ENCODE measurements at places on chromosomes 4 and X. TPM values are rescaled to one million over a fixed set of nuclear protein-coding genes. Genes with fewer than 3 reads are reported as not detected.

TRIML2 gene
- total RNA-seq, result not detected

IBSP gene
- total RNA-seq, result not detected

HTRA3 gene
- total RNA-seq, result 7.1 TPM

CT45A6 gene
- not detected for total RNA-seq

HPRT1 gene
- 16.4 TPM for total RNA-seq

CLOCK gene
- 28.3 TPM for total RNA-seq

CT55 gene
- total RNA-seq, result not detected

DNA sequence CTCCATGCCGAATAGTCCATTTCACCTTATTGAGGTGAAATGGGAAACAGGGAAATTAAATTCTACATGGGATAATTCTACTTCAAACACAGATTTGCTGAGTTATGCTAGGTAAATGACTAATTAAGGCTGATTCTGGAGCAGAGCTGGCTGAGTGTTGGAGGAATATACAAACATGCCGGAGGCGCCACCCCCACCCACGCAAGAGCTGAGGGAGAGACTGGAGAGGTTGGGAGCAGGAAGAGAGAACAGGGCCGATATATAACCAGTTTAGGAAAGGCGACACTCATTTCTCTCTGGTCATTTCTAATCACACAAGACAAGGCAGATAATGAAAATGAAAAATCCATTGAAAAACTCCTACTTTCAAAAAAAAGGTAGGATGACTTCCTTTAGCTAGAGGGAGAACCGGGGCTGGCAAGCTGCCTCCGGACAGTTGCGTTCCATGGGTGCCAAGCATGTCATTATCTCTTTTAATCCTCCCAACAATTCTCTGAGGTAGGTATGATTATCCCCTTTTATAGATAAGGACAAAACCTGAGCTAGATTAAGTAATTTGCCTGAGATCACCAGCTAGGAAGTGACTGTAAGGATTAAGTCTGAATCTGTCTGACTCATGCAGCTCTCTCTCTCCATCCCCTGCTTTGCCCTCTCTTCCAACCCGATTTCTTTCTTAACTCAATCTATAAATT lies 27.6 kb upstream of the CFAP299 start:
- no peak for DNase-seq

DNA sequence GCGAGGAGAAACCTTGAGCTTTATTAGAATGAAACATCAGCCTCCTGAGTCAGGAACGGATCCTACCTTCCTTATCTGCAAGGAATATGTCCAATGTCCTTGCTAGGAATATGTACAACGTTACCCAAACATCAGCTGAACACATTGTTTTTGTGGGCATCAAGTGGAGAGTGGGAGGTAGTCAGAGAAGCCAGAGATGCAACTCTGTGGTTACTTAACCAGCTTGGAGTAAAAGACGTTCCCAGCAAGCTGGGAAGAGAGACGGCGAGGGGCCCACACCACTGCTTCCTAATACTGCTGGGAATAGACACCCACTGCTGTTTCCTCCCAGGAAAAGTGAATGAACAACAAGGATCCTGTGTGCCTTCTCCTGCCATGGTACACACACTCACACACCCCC lies 74.4 kb upstream of the PLAC1 start:
- DNase-seq, result no peak

DNA sequence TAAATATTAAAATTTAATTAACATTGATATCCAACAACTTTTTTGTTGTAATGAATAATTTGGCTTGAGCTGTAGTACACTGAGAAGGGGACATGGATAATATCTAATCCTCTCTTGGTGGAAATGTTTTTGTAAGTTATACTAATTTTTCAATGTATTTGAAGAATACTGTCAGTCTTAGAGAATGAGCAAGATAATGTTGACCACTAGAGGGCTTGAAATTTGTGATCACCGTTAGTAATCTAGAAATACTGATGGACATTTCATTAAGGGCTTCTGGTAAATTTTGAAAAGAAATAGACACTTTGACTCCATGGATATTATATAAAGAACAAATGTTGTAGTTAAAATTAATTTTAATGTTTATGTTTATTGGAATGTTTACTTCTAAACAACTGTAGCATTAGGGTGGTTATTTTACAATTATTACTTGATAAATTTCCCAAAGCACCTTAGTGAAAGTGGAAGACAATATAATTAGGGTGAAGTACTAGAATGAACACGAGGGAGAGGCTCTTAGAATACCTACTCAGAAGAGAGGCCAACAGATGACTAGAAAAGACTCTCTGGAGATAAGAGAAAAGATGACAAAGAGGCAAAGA lies 20.0 kb upstream of the CAMK2D start:
- no peak for DNase-seq

- no peak for DNase-seq
These were observed 73.9 kb downstream of the SLC2A9 start for GRCh38 chr4:9947168-9948062.

- no peak for DNase-seq
These were observed 6.5 kb upstream of the SYP start for GRCh38 chrX:49206543-49206942.

GRCh38 chr4:40850496-40850895 lies 100.7 kb downstream of the NSUN7 start:
- no peak for DNase-seq

- DNase-seq, result no peak
These were observed 1022.4 kb upstream of the DIAPH2 start for GRCh38 chrX:95662200-95662599.

DNA sequence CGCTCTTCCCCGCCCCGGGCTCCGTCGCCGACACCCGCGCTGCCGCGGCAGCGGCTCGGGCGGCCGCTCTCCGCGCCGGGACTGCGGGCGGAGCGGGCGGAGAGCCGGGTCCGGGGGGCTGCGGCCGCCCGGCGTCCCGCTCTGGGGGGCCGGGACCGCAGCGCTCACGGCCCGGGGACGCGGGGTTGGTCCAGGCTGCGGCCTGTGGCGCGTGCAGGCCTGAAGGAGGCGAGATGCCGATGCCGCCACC lies 492 bp downstream of the GALNT7 start:
- no peak for DNase-seq

- DNase-seq, result no peak
These were observed 86.0 kb downstream of the RTL5 start for GRCh38 chrX:72045552-72046277.

DNA sequence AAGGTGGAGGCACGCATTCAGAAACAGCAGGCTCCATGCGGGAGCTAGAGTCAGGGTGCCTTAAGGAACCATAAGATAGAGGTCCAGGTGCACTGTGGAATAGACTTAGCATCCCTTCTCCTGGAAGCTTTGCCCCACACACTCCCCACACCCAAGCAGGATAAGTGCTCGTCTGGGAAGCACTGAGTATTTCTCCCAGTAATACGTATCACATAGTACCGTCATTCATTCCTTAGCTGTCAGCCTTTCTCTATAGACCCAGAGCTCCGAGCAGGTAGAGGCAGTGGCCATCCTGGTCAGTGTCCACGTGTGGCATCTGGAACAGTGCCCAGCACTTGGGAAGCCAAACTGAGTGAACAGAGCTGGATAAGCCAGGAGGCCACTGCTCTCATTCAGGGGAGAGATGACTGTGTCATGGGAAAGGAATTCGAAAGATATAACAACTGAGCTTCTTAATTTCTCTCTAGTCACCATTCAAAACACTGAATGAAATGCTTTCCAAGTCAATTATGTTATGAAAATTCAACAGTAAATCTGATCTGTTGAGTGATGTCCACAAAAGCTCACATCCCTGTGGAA lies 9.9 kb downstream of the APBB2 start:
- DNase-seq, result no peak

DNA sequence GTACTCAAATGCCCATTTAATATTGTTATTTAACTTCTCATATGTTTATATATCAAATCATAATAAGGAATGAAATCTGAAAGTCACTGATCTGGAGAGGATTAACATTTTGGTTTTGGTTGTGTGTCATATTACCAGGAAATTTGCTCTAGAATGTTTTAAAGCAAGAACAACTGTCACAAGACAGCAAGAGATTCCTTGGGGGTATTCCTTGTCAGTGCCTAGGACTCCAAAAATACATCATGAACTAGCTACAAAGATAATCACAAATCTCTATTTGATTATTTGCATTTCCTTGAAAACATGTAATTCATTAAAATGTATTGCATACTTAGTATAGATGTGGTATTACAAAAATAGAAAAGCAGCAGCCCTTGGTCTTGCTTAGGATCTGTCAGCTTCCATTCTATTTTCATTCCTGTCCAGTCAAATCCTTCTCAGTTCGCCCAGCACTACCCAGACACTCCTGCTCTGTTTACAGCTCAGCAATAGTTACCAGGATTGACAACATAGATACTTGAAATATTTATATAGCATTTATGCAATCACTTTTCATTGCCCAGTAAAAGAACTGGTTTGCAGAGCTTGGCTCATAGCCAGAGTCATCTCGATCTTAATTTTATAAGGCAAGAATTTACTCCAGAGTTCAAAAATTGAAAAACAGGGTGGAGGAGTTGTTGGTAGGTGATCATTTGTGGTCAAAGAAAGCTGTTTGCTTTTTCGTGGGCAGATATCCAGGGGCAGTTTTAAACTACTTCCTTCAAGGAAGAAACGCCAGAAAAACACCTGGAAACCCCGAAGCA lies 9.2 kb upstream of the BMP3 start:
- DNase-seq, result no peak
